ENCODE measurements at places on chromosomes 7 and 10.

DNA sequence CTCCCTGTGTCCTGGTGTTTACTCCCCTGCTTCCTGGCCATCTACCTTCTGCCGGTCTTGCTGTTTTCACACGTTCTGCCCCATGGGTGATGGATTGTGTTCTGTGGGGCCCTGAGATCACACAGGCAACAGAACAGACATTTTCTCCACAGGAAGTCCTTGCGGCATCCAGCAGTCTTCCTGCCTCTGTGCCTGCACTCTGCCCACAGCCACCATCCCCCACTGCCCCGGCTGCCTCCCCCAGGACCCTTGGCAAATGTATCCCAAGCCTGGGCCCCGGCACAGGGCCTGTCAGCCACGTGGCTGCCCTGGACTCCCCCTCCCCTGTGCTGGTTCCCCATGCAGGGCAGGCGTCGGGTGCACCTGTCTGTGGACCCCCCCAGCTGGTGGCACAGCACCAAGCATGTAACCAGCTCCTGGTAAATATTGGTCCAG is 184.2 kb downstream of the WDR37 start:
- no peak for DNase-seq

DNA sequence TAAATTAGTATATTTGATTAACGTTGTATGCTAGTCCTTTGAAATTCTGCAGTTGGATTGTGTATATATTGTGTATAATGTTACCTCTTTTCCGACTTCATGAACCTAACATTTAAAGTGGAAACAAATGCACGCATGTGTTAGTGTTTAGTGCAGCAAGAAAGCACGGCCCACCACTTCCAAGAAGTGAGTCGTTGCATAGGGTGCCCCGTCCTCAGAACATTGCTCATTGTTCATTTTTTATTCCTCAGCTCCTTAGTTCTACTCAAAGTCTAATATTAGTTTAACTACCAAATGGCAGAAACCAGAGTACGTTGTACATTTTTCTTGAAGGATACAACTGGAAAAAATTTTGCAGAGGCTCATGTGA is 407.6 kb downstream of the AUTS2 start:
- DNase-seq = no peak

DNA sequence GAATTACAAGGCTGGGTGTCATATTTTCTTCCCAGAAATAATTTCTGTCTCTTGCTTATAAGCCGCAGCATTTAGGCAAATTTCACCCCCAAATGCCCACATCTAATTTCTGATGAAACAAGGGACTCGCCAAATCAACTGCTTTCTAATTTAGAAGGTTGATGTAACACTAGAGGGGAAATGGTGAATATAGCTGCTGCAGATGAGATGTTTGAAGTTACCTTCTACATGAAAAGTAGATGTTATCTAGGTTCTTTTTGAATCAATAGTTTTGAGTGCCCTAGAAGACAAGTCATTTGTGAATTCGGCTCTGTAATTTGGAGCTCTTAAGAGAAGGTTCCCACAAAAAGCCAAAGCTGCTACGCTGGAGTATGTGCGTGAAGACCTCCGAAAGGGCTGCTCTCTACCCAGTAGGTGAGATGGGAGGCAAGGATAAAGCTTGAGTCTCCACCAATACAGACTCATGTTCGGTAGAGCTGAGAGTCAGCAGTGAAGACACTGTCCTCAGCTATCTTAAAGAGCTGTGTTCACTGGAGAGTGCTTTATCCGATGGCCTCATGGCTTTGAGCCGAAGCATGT is 99.5 kb downstream of the FANK1 start:
- DNase-seq = no peak

- no peak for DNase-seq
Measured at GRCh38 chr10:60425392-60426110, 35.9 kb upstream of the ANK3 start.

GRCh38 chr7:3537210-3537875 is 236.3 kb downstream of the SDK1 start:
- DNase-seq = no peak

DNA sequence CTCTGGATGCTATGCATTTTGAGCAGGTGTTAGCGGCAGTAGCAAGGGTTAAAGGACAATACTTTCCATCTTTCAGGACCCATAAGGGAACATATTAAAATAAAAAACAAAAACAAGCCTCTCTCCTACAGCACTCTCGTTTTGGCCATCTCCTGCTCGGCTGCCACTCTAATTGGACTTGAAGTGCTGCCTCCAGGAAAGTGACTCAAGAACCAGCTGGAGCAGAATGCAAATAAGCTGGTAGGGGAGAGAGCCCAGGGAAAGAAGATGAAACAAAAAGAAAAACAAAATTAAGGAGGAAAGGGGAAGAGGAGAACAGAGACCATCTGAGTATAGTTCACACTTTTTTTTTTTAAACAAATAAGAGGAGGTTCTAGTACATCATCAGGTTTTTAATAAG is 65.6 kb downstream of the HBP1 start:
- DNase-seq = no peak

DNA sequence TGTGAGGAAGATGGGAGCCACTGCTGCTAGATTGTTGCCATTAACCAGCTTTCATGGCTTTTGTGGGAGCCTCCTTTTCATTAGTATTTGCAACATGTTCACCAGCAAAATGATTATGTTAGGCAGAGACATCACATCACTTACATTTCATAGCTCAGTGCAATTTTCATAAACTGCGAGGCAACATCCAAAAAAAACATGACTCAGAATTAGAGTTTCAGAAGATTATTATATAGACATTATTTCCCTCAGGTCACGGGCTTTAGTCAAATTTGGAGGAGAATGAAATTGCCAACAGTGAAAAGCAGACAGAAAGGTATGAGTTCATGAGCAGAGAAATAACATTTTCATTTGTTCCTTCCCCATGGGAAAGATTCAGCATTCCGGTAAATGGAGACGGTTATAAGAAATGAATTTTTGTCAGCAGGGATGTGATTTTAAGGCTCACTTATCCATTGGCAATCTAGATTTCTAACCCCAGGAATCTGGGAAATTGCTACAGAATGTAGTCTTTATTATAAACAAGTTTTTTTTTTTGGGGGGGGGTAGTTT is 573.2 kb downstream of the AUTS2 start:
- no peak for DNase-seq

DNA sequence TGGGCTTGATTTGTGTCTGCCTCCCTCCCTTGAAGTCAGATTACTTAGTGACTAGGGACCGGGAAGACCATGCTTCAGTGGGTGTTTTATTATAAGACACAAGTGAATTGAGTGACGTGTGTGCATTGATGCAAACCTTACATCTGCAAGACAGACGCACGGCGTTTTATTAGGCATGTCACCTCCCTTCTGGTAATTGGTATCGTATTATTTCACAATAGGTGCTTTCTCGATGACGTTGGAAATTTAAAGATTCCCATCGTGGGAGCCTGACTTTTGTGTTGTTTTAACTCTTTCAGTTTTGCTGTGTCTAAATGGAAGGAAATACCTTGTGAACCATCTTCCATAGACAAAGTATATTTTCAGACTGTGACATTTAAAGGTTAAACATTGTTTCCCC is 132.6 kb downstream of the INSYN2A start:
- no peak for DNase-seq

DNA sequence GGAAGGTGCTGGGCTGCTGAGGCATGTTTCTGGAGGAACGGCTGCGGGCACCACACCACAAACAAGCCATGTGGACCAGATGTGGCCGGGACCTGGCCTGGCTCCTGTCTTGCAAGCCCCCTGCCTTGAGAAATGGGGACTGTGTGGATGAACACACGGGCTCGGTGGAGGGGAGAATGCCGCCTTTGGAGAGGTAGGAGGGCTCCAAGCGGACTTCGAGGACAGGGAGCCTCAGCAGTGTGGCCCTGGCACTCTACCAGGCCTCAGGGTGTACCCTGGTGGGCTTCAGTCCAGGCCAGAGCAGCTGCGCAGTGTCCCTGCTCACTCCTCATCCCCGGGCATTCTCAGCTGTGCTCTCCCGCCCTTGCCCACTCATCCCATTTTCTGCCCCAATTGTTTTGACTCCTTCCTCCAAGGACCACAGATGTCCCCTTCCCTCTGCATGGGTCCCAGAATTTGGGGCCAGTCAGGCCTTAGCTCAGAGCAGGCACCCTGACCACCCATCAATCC is 31.5 kb downstream of the PWWP2B start:
- DNase-seq = no peak

DNA sequence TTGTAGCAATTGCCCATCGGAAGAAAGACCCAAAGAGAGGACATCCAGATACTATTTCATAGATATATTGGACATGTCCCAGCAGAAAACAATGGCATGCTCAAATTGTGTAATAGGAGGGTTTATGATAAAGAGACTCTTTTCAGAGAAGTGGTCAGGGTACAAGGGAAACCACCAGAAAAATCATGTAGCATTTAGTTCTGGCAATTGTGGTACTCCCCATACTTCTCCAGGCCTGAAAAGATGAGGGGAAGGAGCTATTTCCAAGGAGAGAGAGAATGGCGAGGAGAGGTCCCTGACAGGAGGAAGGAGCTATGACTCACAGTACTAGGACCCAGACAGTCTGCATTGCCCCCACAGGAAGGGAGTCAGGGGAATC is 68.4 kb upstream of the ADO start:
- DNase-seq = no peak

DNA sequence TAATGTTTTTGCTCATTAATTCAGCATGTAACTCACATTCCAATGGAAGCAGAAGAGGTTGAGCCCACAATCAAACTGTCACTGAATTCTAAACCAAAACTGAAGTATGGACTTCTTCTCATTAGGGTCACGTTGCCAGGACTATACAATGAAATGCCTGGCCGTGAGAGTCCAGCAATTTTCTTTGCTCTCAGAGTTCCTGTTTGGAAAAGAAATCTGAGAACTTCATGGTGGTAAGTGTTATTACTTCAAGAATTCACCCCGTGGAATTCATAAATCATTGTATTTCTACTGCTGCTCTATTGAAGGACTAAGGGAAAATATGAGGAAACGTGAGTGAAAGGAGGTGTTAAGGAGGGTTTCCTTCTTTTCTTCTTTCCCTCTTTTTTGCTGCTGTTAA is 441.8 kb upstream of the AKR1E2 start:
- no peak for DNase-seq

- no peak for DNase-seq
Measured at GRCh38 chr7:31478721-31479120, 35.2 kb upstream of the ITPRID1 start.

GRCh38 chr10:125080984-125081383 is 79.4 kb downstream of the CTBP2 start:
- DNase-seq = no peak

DNA sequence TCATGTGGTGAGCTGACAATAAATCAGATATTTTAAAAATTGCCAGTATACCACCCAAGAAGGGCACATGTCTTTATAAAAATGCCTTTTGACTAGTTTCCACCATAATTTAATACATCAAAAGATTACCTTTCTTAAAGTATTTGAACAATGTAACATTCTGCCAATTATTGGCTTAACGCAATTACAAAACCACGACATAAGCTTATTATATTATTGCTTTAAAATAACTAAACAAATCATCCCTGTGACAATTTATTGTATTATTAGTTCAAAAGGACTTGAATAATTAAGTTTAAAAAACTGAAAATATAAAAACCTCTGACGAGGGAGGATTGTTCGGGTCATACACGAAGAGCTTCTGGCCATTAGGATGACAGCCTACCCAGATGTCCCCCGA is 9.6 kb upstream of the PON3 start:
- no peak for DNase-seq
